Suprapubic skin (tissue), 4 donors: ENCODE measurements at places on chromosomes 2 and 18.

DNA sequence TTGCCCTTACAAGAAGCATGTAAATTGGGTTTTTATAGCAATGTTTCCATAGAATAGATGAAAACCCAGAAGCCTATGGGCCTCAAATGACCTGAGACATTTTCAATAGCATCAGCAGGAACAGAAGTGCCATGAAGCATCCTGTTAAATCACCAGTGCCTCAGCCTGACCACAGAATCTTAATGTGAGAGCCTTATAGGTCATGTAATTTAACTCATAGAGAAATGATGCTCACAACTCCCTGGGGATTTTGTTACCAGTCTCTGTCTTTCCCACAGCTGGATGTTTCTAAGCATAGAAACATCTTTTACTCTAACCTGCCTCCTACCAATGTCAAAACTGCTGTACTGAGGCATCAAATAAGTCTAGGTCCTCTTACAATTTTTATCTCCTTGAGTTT lies 295.8 kb upstream of the ACVR2A start:
- no peak for DNase-seq
- no peak overlapping the region for H3K27ac ChIP-seq
- H3K4me3 ChIP-seq: no peak overlapping the region
- no peaks in the 10 kb centered on the region for H3K27me3 ChIP-seq
- H3K36me3 ChIP-seq: no peaks in the 10 kb centered on the region

- no peaks in the 10 kb centered on the region for H3K36me3 ChIP-seq
- H3K27me3 ChIP-seq: no peaks in the 10 kb centered on the region
- no peak overlapping the region for H3K4me3 ChIP-seq
Observed at GRCh38 chr18:25979369-25980040, 110.9 kb downstream of the SS18 start.

DNA sequence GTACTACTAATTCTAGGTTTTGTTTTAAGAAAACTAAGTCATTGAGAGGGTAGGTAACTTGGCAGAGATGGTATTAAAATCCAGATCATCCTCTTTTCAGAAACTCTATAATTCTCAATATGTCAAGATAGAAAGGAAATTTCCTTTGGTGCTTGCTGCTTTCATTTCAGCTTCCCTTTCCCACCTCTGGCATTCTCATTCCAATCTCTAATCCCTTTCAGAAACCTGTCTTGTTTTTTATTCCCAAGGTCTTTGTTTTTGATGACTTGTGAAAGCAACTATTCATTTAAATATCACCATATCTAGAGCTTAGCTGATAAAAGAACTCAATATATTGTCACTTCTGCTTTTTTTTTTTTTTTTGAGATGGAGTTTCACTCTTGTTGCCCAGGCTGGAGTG lies 242.8 kb upstream of the LRRTM1 start:
- no peaks in the 10 kb centered on the region for H3K36me3 ChIP-seq
- H3K4me1 ChIP-seq: no peaks in the 10 kb centered on the region
- no peak overlapping the region for H3K27ac ChIP-seq
- DNase-seq: no peak

DNA sequence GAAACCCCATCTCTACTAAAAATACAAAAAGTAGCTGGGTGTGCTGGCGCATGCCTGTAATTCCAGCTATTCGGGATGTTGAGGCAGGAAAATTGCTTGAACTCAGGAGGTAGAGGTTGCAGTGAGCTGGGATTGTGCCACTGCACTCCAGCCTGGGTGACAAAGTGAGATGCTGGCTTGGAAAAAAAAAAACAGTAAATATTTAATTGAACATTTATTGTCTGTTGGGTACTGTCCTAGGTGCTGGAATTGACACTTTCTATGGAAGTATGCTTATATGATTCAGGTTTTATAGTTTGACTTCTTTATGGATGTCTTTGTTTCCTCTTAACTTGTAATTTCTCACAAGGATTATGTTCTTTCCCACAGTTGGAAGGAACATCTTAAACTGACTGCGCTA lies 633.1 kb upstream of the SETBP1 start:
- no peak for DNase-seq
- no peaks in the 10 kb centered on the region for H3K27me3 ChIP-seq
- H3K36me3 ChIP-seq: no peaks in the 10 kb centered on the region
- H3K4me3 ChIP-seq: no peak overlapping the region

DNA sequence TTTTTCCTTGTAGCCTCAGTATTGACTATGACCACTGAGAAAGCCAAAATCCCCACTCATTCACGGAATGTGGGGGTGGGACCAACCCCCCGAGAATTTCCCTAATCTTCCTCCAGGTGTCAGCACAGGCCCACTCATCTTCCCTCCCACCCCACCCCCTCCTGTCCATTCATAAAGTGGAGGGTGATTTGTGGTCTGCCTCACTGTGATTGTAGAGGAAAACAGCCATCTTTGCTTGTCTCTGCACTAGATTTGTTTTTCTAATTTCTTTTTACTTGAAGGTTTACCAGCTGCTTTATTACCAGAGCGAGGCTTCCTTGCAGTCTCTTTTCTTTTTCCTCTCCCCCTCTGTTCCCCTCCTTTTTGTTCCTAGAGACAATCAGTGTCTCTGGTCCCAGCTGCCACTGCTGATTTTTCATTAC lies 171.8 kb downstream of the ICOS start:
- H3K4me1 ChIP-seq: peaks cover 32% of the 10 kb centered on the region
- no peak overlapping the region for H3K4me3 ChIP-seq
- H3K27me3 ChIP-seq: no peaks in the 10 kb centered on the region
- H3K27ac ChIP-seq: no peak overlapping the region
- DNase-seq: no peak
- no peaks in the 10 kb centered on the region for H3K36me3 ChIP-seq

GRCh38 chr2:211181626-211182025 lies 625.2 kb downstream of the CPS1 start:
- H3K27me3 ChIP-seq: no peaks in the 10 kb centered on the region
- DNase-seq: no peak
- H3K36me3 ChIP-seq: no peaks in the 10 kb centered on the region
- no peaks in the 10 kb centered on the region for H3K4me1 ChIP-seq
- H3K4me3 ChIP-seq: no peak overlapping the region

DNA sequence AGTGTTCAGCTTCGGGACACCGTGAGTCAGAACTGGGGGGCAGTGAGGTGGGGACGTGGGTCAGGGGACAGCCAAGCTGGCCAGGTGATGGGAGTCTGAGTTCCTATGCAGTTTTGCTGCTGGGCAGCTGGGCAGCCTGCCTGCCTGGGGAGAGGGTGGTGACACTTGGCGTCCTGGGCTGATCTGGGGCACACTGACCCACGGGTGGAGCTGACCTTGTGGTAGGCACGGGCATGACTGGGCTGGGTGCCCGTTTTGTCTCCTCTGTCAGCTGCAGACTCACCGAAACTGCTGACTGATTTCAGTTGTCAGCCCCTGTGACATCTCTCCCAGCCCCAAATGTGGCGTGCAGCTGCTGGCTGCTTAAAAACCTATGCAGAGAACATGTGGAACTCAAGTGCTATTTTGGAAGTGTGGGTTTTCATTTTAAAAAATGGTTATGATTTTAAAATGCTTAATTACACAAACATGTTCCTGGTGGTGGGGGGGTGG lies 32.6 kb upstream of the E2F6 start:
- no peaks in the 10 kb centered on the region for H3K27me3 ChIP-seq
- peak; percentile 85 for DNase-seq
- peaks cover 20% of the 10 kb centered on the region for H3K4me1 ChIP-seq
- H3K4me3 ChIP-seq: no peak overlapping the region

- H3K4me3 ChIP-seq: no peak overlapping the region
- peaks cover 53% of the 10 kb centered on the region for H3K4me1 ChIP-seq
- DNase-seq: no peak
- H3K36me3 ChIP-seq: no peaks in the 10 kb centered on the region
Observed at GRCh38 chr2:43041661-43042360, 184.6 kb downstream of the ZFP36L2 start.

- H3K4me3 ChIP-seq: no peak overlapping the region
- no peak overlapping the region for H3K27ac ChIP-seq
- H3K36me3 ChIP-seq: no peaks in the 10 kb centered on the region
- no peaks in the 10 kb centered on the region for H3K4me1 ChIP-seq
Observed at GRCh38 chr2:143175438-143175837, 46.2 kb downstream of the ARHGAP15 start.

DNA sequence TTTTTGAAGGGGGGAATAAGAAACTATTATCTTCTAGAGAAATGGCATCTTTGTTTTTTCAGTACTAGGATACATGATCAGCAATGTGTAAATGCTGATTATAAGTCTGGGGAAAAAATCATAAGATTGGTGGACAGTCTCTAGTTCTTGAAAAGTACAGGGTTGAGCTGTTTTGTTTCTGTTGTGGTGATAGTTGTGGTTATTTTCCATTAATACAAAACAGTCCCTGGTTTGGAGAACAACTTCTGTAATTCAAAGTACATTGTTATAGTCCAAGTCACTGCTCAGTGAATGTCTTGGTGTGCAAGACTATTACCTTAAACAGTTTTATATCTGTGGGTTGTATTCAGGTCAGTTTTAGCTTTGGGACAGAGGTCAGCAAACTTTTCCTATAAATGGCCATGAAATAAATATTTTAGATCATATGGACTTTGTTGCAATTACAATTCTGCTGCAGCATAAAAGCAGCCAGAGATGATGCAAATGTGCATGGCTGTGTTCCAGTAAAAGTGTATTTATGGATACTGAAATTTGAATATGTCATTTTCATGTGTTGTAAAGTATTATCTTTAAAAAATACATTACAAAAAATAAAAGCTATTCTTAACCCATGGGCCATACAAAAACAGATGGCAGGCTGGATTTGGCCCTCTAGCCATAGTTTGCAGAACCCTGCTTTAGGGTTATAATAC lies 111.0 kb downstream of the CERS6 start:
- H3K27me3 ChIP-seq: no peaks in the 10 kb centered on the region
- no peak overlapping the region for H3K27ac ChIP-seq
- no peak overlapping the region for H3K4me3 ChIP-seq
- H3K4me1 ChIP-seq: peaks cover 37% of the 10 kb centered on the region
- DNase-seq: no peak

DNA sequence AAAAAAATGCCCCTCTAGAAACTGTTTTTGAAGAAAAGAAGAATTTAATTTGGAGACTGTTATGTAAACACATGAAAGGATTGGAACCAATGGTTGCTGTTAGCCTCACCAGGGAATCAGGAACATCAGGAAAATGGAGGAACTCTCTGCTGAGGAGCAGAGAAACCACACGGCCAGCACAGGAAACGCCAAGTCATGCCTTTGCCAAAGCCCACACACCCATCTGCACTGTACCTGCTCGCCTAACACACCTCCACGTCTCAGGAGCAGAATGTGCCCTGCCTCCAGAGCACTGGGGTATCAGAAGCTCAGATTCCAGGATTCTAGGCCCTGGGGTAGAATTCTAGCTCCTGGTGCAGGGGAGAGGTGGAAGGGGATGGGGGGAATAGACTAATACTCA lies 9.8 kb upstream of the SCYGR1 start:
- H3K27me3 ChIP-seq: no peaks in the 10 kb centered on the region
- no peak for DNase-seq
- no peak overlapping the region for H3K27ac ChIP-seq
- H3K4me3 ChIP-seq: no peak overlapping the region
- H3K36me3 ChIP-seq: no peaks in the 10 kb centered on the region
- H3K4me1 ChIP-seq: no peaks in the 10 kb centered on the region

DNA sequence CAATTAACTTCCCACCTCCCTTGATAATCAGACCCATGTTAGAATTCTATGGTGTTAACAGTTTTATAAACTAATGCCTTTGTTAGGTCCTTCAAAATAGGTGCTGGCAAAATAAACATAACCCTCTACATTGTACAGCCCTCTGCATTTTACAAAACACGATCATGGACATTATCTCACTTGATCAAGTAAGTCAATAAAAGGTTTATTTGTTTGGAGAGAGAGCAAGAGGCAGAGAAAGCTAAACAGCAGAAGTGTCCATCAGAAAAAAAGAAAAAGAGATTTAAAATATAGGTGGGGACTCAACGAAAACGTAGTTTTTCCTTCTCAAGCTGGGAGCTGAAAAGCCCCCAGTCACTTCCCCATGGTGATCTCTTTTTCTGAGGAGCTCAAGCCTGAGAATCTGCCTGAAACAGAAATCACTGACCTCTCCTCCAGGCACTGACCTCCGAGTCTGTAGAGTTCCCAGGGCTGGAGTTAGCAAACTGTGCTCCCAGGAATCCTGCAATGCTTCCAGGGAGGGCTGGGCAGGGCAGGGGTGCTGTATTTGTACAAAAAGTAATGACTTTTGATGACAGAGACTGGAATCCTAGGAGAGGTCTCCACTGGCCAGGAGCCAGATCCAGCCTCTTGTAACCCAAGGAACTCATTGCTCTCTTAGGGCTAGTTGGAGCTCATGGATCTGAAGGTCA lies 137.8 kb upstream of the KLHL29 start:
- H3K27me3 ChIP-seq: no peaks in the 10 kb centered on the region
- no peak overlapping the region for H3K27ac ChIP-seq
- peaks cover 5% of the 10 kb centered on the region for H3K4me1 ChIP-seq
- no peaks in the 10 kb centered on the region for H3K36me3 ChIP-seq
- DNase-seq: no peak

DNA sequence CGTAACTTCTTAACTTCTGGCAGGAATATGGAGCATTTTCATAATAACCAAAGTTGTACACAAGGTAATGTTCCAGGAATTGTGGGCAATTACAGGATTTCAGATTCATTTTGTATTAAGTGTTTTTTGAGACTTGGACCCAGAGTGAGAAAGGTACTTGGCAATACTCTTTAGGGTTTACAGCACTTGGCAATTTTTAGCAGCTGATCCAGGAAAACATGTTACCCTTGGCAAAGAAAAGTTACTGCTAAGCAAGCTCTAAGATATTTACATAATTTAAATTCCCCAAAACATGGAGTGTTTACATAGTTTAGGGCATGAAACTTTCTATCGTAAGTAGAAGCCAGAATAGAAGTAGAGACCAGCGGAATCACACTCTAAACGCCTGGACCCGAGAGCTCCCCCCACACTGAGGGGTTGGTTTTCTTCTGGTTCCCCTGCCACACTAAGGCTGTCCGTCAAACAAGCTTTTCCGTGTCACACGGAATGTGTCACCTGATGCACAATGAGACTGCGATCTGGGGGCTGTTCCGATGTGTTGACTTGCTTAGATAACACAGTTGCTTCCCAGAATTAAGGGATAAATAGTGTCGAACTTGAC lies 177.1 kb downstream of the PTGR3 start:
- no peak overlapping the region for H3K27ac ChIP-seq
- no peaks in the 10 kb centered on the region for H3K36me3 ChIP-seq
- no peak for DNase-seq
- no peaks in the 10 kb centered on the region for H3K4me1 ChIP-seq
- no peaks in the 10 kb centered on the region for H3K27me3 ChIP-seq

- no peak overlapping the region for H3K4me3 ChIP-seq
- no peak for DNase-seq
- H3K36me3 ChIP-seq: no peaks in the 10 kb centered on the region
Observed at GRCh38 chr2:47666332-47666731, 116.6 kb upstream of the MSH6 start.

DNA sequence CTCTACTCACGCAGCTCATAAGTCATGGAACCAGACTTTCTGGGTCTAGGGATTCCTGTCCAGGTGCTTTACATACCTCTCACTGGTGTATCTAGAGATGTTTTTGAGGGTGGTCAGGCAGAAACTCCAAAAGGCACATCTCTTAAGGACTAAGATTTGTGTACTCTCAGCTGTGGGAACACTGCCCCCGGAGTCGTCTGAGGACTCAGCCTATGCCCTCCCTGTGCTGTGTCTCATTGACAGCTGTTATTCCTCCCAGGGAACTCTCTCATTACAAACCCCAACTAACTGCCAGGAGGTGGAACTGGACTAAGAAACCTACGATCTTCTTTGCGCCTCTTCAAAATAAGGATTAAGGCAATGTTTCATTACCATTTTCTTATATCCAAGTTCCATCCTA lies 293.9 kb upstream of the DLGAP1 start:
- no peak overlapping the region for H3K4me3 ChIP-seq
- H3K4me1 ChIP-seq: no peaks in the 10 kb centered on the region
- DNase-seq: no peak
- H3K27ac ChIP-seq: no peak overlapping the region
- no peaks in the 10 kb centered on the region for H3K36me3 ChIP-seq
